Panc1 (cell line): ENCODE measurements at places on chromosomes 4 and X.

GRCh38 chrX:22950269-22951266 lies 49.2 kb upstream of the DDX53 start:
- no peak for DNase-seq

GRCh38 chr4:87414816-87415215 lies 7.6 kb upstream of the NUDT9 start:
- no peak for DNase-seq

DNA sequence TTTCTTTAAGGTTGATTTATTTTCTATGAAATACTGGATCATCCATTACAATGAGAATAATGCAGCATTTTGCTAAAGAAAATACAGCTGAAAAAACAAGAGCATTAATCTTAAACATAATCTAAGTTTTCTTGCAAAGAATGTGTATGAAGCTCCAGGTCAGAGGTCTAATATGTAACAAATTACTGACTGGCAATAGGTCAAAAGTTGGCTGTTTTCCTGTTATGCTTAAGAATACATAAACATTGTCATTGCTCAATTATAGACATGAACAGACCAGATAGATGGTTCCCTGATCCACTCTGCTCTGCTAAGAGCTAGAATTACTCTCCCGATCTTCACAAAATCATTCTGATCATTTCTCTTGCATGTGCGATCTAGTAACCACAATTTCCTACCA lies 718.6 kb downstream of the PDHA2 start:
- DNase-seq = no peak

DNA sequence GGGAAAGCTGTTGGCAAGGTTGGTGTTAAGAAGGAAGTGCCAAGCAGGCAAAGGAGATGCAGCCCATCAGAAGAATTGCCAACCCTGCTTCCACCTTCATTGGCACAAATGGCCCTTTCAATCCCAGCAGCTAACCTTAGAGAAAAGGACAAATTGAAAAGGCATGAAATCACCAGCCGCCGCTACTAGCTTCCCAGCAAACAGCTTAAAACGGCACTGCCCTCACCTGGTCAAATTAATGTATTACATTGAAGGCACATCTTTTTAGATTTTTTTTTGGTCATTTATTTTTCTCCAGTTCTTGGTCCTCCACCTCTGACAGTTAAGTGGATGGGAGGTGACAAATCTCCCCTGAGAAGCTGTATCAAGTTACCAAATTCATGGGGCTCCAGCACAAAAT lies 51.0 kb upstream of the NHSL2 start:
- peak; percentile 15 for DNase-seq

GRCh38 chr4:130393231-130393630 lies 1297.3 kb downstream of the C4orf33 start:
- no peak for DNase-seq

GRCh38 chr4:3871181-3871852 lies 105.1 kb downstream of the ADRA2C start:
- DNase-seq = no peak

DNA sequence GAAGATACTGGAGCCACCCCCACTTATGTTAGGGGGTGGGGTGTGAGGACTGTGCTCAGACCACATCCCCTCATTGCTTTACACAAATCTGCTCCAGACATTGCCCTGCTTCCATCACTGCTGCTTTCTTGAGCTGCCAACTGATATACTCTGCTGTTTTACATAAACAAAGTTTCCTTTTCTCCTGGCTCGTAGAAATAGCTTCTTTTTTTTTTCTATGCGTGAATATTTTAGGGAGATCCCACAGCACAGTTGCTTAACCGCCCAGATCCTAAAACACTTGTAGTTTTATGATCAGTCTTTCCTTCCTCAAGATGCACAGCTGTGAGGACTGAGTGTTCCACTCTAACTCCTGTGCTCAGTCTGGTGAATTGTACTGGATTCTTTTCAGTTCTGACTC lies 768.4 kb downstream of the PCDH18 start:
- no peak for DNase-seq

GRCh38 chrX:5242091-5242790 lies 986.4 kb downstream of the NLGN4X start:
- no peak for DNase-seq

DNA sequence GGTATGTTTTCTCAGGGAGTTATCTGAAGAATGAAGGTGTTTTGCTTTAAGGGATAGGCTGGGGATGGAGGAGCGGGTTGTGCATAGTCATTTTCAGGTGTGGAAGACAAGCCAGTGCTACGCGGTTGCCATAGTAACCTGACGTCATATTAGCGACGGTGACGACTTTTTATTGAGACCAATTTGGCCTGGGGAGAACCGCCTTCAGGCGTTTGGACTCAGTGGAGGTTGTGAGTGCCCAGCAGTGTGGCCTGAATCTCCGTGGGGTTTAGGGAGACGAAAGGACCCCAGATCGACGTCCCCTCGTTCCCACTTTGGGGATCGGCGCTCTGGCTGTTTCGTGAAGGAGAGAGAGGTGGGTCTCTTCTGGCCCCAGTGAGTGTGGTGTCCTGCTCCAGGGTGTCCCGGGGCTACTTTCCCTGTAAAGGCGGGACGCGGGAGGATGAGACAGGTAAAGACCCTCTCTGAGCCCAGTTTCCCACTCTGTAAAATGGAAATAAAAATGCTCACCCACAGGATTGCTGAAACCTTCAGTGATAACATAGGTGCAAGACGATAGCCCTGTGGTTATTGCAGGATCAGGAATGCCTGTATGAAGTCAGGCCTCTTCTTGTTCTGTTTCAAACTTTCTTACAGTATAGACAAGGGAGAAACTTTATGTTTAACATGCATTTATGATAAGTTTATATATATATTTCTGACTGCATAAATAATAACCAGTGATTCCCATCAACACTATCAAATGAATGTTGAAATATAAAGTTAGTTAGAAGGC lies 48.6 kb downstream of the GPRASP3 start:
- peak; percentile 91 for DNase-seq

DNA sequence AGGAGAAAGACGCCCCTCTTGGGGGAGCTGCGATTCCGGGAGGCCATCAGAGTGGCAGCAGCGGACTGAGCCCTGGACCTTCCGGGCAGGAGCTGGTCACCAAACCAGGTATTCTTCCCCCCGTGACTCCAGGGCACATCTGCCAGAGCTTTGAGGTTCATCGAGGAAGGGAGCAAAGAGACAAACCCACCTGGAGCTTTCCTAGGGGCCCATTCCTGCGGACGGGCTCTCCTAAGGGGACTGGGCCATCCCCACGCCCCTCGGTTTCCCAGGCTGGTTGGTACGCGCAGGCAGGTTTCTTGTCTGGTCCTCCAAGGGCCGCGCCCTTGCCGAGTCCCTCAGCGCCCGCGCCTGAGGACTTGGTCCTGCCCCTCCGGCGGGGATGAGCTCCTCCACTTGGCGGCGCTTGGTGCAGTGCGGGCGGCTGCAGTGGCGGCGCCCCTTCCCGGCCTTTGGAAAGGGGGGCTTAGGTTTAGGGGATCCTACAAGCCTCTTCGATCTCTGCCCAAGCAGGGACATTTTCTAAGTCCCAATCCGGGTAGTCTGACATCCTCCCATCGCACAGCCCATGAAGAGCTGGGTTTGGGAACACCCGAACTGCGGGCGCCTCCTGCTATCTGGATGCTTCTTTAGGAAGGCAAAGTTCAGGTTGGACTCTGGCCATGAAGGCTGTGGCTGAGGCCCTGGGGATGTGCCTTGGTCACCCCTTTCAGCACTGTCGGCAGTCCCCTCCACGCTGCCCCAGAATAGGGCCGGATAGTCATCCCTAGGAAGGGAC lies 538 bp downstream of the STBD1 start:
- DNase-seq = no peak

GRCh38 chrX:79170476-79171035 lies 26.1 kb downstream of the GPR174 start:
- DNase-seq = no peak

DNA sequence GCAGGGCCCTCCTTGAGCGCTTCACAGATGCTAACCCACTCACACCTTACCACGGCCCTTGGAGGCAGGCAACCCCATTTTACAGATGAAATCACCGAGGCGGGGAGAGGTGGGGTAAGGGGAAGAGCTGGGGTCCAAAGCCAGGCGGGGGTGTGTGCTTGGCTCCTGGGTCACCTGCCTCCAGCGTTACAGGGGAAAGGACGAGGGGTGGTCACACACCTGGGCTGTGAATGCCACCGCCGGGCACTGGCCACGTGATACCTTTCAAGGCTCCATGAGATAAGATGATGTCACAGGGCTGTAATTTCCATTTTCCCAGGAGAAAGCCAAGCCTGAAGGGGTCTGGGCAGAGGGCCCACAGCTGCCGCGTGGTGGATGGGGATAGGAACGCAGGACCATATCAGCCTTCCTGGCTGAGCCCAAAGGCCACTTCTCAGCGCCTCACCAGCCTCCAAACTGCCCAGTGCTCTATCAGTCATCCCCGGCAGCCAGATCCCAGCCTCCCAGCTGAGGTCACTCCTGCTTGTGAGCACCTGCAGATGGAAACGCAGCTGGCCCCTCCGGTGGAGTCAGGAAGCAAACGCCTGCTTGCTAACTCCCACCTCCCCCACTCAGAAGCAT lies 62.4 kb upstream of the CRMP1 start:
- DNase-seq = no peak

- DNase-seq = no peak
Observed at GRCh38 chr4:130576218-130576617, 1480.3 kb downstream of the C4orf33 start.

DNA sequence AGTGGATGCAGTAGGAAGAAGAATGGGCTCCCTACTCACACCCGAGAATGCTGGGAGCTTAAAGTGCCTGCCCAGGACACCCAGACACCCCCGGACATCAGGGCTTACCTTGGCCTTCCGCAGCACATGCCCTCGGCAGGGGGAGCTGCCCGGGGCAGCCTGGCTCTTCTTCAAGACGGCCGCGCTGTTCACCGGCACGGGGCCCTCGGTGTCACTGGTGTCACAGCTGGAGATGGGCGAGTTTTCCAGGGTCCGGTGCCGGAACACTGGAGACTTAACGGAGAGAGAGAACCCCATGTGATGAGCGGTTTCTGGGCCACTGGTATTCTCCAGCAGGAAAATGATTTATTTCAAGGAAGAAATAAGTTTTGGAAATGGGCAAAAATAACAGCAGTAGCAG lies 170.9 kb downstream of the AFAP1 start:
- no peak for DNase-seq

GRCh38 chrX:38803588-38804431 lies 2.6 kb downstream of the MID1IP1 start:
- no peak for DNase-seq

DNA sequence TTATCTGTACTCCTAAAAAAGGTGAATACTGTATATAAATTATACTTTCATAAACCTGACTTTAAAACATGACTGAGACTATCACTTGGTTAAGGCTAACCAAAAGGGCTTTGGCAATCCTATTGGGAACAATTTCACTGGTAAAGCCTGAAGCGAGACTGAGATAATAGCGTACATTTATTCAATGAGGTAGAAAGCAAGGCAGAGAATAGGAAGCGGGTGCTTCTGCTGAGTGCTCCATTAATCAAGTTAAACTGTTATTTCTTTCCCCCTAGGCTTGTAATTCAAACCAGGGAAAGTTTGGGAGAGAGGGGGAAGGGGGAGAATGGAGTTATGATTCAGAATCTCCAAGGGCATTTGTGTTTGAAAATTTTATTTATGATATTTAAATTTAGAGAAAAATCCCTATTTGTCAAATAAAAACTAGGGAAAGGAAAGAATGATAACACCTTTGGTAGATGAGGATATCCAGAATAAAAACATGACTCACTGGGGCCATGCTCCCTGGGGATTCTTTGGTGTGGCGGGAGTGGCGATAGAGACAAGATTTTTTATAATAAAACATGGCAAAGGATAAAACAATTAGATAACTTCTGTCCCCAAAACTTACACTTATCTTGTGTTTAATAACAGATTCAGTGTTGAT lies 34.6 kb upstream of the SORBS2 start:
- DNase-seq = no peak

DNA sequence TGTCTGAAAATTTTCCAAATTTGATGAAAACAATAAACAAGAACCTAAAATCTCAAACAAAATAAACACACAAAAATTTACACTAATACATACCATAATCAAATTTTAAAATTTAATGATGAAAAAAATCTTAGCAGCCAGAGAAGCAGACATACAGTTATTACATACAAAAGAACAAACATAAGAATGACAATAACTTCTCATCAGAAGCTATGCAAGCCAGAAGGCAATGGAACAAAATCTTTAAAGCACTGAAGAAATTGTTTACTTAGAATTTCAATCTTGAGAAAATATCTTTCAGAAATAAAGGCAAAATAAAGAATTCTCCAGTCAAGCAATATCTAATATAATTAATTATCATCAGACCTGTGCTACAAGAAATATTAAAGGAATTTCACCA lies 121.3 kb downstream of the IDS start:
- DNase-seq = no peak

DNA sequence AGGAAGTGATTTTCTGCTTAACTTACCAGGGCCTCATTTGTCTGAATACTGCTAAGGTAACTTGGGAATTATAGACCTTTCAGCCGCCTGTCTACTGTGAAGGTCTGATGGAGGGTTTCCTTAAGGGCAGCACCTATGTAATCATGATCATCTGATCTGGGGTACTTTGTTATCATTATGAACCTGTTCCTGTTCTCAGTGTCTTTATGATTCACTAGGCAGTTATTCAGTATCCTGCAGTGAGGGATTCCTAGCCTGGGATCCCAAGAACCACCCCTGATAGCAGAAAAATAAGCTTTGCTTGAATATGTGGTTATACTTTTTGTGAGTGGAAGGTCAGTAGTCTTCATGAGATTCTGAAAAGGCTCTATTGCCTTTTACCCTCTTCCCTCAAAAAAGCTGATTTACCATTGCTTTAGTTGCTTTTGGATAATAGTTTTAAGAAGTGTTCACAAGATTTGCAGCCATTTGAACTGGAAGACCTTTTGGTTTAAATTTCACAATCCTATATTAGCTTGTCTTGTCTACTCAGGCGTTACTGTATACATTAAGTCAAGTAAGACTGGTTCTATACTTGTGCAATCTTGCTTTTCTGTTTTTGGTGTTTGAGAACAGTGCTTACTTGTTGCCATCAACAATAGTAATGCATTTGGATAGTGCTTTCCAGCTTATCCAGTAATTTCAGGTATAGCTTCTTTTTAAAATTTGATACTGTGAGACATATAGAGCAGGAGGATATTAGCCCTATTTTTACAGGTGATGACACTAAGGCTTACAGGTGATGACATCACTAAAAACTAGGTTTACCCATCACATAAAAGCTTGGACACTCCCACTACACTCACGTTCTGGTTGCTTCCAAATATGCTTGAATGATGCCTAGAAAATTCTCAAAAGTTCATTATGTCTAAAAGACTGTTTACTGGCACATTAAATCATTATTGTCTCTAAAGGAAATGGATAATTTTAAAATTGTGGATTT lies 60.0 kb downstream of the FHIP1A start:
- DNase-seq = no peak

DNA sequence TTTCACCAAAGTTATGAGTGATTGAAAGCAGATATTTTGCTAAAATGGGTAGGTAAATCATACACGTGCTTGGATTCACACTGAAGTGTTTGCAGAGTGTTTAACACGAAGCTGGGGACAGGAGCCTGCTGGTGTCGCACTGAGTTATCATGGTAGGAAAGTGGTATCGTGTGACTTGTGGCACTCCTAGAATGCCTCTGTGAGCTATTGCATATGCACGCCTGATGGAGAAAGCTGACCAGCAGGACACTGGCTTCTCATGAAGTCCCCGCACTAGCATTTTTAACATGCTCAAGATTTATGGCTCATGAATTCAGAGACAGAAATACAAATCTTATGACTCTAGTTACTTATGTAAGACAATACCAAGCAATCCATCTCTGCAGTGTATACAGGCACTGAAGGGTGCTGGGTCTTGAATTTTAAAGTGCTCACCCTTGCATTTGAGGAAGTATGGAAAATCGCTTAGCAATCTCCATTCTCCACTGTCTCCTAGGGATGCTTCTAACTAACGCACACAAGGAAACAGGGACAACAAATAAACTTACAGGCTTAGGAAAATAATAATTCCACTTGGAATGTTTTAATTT lies 19.8 kb downstream of the VCX3B start:
- no peak for DNase-seq
